ENCODE measurements at places on chromosomes 2 and 18. TPM values are rescaled to one million over a fixed set of nuclear protein-coding genes. Genes with fewer than 3 reads are reported as not detected.

DNA sequence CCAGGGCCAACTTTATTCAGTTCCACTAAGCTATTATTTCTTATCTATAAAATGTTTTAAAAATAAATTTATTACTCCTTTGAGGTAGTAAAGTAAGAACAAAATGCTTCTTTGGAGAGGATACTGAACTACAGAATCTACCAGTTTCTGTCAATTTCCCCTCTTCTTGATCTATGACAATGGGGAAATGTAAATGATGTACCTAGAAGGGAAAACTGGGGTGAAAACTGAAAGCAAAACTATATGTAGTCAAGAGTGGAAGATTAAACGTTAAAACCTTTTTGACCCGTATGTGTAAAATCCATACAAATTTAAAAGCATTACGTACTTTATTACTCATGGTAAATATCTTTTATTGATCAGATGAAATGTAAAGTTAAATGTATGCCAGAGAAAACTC, 1287.8 kb upstream of the TMEFF2 start:
- no peak for DNase-seq
- no peaks in the 10 kb centered on the region for H3K4me1 ChIP-seq
- no peak overlapping the region for H3K27ac ChIP-seq
- no peak overlapping the region for H3K4me3 ChIP-seq
- H3K27me3 ChIP-seq = no peaks in the 10 kb centered on the region
- H3K36me3 ChIP-seq = no peaks in the 10 kb centered on the region

GRCh38 chr2:447902-448665, 160.2 kb upstream of the ALKAL2 start:
- no peaks in the 10 kb centered on the region for H3K4me1 ChIP-seq
- H3K4me3 ChIP-seq = no peak overlapping the region
- no peaks in the 10 kb centered on the region for H3K36me3 ChIP-seq

DNA sequence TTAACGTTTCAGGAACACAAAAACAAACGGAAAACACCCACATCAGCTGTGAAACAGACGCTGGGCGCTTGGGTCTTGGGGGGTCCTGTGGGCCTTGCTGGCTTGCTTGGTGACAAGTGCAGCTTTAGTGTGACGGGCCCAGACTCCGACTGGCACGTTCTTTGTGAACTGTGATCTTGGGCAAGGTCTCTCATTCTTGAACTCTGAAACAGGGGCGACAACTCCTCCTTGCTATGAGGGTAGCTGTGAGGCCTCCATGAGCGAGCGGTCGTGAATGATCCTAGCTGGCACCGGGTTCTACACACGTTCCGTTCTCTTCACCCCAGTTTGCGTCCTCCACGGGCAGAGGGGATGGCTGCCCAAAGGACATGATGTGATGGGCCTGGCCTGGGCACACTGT, 8.7 kb upstream of the COLEC11 start:
- H3K4me1 ChIP-seq = peaks cover 42% of the 10 kb centered on the region
- DNase-seq = no peak
- peaks cover 16% of the 10 kb centered on the region for H3K36me3 ChIP-seq
- no peaks in the 10 kb centered on the region for H3K27me3 ChIP-seq
- peak overlapping the region; percentile 70 for H3K27ac ChIP-seq

- DNase-seq = no peak
- no peak overlapping the region for H3K4me3 ChIP-seq
- H3K4me1 ChIP-seq = no peaks in the 10 kb centered on the region
- no peak overlapping the region for H3K27ac ChIP-seq
- H3K27me3 ChIP-seq = peaks cover 4% of the 10 kb centered on the region
Measured at GRCh38 chr18:75339936-75340605, 87.4 kb downstream of the SMIM21 start.

DNA sequence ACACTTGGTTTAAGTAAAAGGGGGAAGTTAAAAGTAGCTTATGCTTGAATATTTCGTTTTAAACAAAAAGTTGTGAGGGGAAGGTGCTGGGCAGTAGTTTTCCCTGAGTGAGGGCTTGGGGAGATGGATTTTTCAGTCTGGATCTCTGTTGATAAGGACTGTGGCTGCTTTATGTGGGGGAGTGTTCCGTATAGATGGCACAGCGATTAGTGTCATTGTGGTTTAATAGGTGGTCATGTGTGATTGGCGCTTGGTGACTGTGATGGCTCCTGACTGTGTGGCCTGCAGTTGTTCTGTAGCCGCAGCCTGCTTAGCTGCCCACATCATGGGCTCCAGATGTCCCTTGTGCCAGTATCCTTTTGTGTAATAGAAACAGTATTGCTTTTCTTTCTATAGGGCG, 156.2 kb downstream of the WDSUB1 start:
- no peak for DNase-seq
- no peaks in the 10 kb centered on the region for H3K36me3 ChIP-seq
- H3K4me1 ChIP-seq = no peaks in the 10 kb centered on the region
- H3K4me3 ChIP-seq = no peak overlapping the region
- no peaks in the 10 kb centered on the region for H3K27me3 ChIP-seq

- H3K36me3 ChIP-seq = no peaks in the 10 kb centered on the region
- peaks cover under 1% of the 10 kb centered on the region for H3K4me1 ChIP-seq
- no peak for DNase-seq
- H3K4me3 ChIP-seq = no peak overlapping the region
- H3K27me3 ChIP-seq = no peaks in the 10 kb centered on the region
- H3K27ac ChIP-seq = no peak overlapping the region
Measured at GRCh38 chr18:57889841-57890240, 86.7 kb upstream of the ATP8B1 start.

- H3K4me3 ChIP-seq = peak overlapping the region; percentile 26
- H3K27ac ChIP-seq = no peak overlapping the region
- DNase-seq = no peak
- H3K36me3 ChIP-seq = no peaks in the 10 kb centered on the region
Measured at GRCh38 chr18:34222307-34223163, 2.2 kb downstream of the NOL4 start.

GRCh38 chr2:100747996-100748615, 71.8 kb upstream of the NPAS2 start:
- no peaks in the 10 kb centered on the region for H3K27me3 ChIP-seq
- H3K36me3 ChIP-seq = no peaks in the 10 kb centered on the region
- H3K4me3 ChIP-seq = no peak overlapping the region

- H3K36me3 ChIP-seq = no peaks in the 10 kb centered on the region
- H3K4me3 ChIP-seq = no peak overlapping the region
- no peaks in the 10 kb centered on the region for H3K4me1 ChIP-seq
- H3K27me3 ChIP-seq = no peaks in the 10 kb centered on the region
- no peak for DNase-seq
Measured at GRCh38 chr2:43238176-43238575, 11.8 kb upstream of the ZFP36L2 start.

DNA sequence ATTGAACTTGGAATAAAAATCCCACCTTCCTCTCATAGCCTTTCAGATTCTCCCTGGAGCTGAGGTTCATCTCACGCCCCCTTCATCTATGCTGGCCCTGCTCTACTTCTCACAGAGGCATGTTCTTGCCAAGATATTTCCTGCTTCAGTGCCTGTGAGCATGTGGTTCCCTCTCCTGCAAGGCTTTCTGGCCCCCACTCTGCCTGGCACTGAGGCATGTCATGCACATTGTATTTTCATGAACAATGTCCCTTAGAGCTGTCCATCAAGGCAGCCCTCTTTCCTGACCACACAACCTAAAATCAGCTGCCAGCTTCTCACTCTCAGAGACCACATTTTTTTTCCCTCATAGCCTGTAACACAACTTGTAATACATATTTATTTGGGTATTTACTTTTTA, 18.0 kb upstream of the HK2 start:
- H3K36me3 ChIP-seq = no peaks in the 10 kb centered on the region
- no peak overlapping the region for H3K27ac ChIP-seq
- peaks cover 84% of the 10 kb centered on the region for H3K4me1 ChIP-seq
- H3K4me3 ChIP-seq = no peak overlapping the region

DNA sequence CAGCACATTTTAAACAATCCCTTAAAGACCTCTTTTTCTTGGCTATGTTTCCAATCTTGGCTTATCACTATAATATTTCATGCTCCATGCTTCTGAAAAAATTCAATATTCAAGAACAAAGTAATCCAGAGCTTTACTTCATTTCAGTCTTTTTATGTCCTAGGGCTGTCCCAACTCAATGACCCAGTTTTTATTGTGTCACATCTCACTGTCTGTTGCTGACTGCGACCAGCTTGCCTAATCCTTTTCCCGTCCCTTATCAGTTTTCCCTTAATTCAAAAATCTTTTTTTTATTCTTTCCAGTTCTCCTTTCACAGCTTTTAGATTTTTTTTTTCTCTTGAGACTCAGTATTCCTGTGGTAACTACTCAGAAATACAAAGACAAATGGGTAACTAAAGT, 10.2 kb downstream of the TMEM17 start:
- DNase-seq = no peak
- no peaks in the 10 kb centered on the region for H3K27me3 ChIP-seq
- no peaks in the 10 kb centered on the region for H3K36me3 ChIP-seq
- peaks cover 38% of the 10 kb centered on the region for H3K4me1 ChIP-seq
- no peak overlapping the region for H3K27ac ChIP-seq

Gene REEP1
- 0.14 TPM for total RNA-seq

Measured in HepG2 (cell line).